ENCODE measurements at places on chromosomes 3 and 15. TPM values are rescaled to one million over a fixed set of nuclear protein-coding genes. Genes with fewer than 3 reads are reported as not detected.

LMAN1L gene
- total RNA-seq: not detected

DNA sequence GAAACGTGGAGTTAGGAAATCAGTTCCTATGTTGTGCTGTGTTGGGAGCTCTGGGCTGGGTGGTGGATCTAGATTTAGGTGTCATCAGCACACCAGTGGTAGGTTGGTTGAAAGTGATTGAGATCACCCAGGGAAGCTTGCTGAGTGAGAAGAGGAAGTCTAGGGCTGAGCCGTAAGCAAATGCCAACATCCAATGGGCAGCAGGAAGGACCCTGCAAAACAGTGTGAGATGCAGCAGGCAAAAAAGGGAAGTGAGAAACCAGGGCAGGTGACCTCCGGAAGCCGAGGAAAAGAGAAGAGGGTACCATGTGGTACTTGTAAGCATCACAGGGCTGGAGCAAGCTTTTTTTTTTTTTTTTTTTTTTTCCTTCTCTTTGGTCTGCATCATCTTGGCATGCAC lies 15.9 kb upstream of the COPG1 start:
- H3K36me3 ChIP-seq: no peaks in the 10 kb centered on the region
- H3K4me1 ChIP-seq: peaks cover 24% of the 10 kb centered on the region
- H3K27me3 ChIP-seq: peaks cover 3% of the 10 kb centered on the region
- no peak for DNase-seq
- peak overlapping the region; percentile 3 for H3K27ac ChIP-seq

TAGLN3 gene
- total RNA-seq: 0.72 TPM

DNA sequence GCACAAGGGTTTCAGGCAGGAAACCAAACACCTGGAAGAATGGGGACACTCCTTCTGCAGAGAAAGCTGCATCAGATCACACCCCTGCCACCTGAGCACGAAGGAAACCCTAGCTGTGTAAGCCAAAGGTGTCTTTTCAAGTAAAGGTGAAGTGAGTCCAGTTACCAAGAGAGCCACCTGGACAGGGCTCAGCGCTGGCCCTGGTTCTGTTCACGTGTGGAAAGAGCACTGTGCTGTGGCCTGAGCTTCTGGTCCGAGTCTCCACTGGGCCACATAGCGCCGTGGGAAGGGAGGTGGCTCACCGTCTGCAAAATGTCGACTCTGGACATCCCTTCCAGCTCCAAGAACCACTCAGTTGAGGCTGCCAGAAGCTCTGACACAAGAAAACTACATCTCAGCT lies 151.1 kb downstream of the ADAMTS17 start:
- no peak overlapping the region for H3K4me3 ChIP-seq
- H3K4me1 ChIP-seq: peaks cover 18% of the 10 kb centered on the region
- no peak overlapping the region for H3K27ac ChIP-seq
- H3K36me3 ChIP-seq: peaks cover 9% of the 10 kb centered on the region
- peaks cover 7% of the 10 kb centered on the region for H3K27me3 ChIP-seq

BCHE gene
- 3.1 TPM for total RNA-seq

LRRC31 gene
- total RNA-seq: 0.23 TPM

- H3K27ac ChIP-seq: no peak overlapping the region
- no peak for DNase-seq
- peak overlapping the region; percentile 14 for H3K4me3 ChIP-seq
These were observed 23.3 kb downstream of the WWTR1 start for GRCh38 chr3:149634573-149634972.

- peaks cover 11% of the 10 kb centered on the region for H3K36me3 ChIP-seq
- peak overlapping the region; percentile 80 for H3K4me3 ChIP-seq
These were observed 152.3 kb downstream of the IGF1R start for GRCh38 chr15:98800437-98801233.

PPP1R14D gene
- total RNA-seq: not detected
